ENCODE measurements at places on chromosomes 2 and 18. TPM values are rescaled to one million over a fixed set of nuclear protein-coding genes. Genes with fewer than 3 reads are reported as not detected.

Gene TTN
- under 0.01 TPM for total RNA-seq

Gene GULP1
- 62.7 TPM for total RNA-seq

Gene CNGA3
- total RNA-seq = not detected

Gene CCDC88A
- total RNA-seq = 17.9 TPM

Gene UGT1A10
- total RNA-seq = not detected

Gene UPP2
- total RNA-seq = not detected

Gene PPP1R1C
- 1.4 TPM for total RNA-seq

Gene UCN
- 0.85 TPM for total RNA-seq

Gene RGPD3
- 0.21 TPM for total RNA-seq

Gene CRYGD
- total RNA-seq = not detected

Gene KLHL30
- 0.85 TPM for total RNA-seq
